ENCODE measurements at places on chromosomes 6 and 20.

DNA sequence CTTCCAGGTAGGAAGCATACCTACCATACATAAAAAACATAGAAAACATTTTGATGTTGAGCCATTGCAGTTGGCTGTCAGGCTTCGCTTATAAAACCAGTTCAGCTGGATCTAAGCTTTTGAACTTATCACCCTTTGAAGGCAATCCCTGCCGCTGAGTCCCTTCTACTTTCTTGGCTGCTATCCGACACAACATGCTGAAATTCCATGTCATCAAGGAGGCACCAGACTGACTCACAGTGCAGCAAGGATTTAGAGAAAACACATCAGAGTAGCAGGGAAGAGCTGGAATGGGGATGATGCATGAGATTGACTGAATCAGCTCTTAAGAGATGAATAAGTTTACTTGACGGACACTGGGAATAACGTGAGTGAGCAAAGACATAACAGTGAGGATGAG lies 135.0 kb upstream of the MAN1A1 start:
- DNase-seq = no peak

GRCh38 chr20:61908057-61909026 lies 157.3 kb downstream of the TAF4 start:
- no peak for DNase-seq

DNA sequence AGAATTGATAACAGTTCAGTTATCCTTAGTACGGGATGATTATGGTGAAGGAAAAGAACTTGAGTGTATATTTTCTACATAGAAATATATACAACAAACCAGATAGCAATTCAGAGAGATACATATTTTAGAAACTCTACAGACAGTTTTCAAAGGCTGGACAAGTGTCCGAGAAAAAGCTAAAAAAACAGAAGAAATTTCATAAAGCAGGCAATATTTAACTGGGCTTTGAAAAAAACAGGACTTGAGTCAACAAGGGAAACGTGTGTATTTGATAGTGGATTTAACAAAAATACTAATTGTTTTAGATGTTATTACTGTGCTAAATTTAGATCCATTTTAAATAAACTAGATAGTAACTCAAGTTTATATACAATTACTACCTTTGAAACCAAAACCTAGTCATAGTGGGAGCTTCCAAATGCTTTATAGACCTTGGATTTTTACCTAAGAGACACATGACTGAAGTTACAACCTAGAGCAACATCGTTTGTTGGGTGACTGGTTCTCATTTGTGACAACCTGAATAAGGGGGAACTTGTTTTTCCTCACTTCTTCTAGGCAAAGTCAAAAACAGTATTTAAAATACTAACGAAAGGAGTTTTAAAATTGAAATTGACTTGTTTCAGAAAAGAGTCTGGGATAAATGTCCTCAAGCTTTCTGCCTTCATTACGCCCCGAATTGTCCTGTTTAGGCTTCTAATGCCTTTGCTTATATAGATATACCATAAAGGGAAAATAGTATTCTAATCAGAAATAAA lies 116.7 kb upstream of the PRSS16 start:
- DNase-seq = no peak

DNA sequence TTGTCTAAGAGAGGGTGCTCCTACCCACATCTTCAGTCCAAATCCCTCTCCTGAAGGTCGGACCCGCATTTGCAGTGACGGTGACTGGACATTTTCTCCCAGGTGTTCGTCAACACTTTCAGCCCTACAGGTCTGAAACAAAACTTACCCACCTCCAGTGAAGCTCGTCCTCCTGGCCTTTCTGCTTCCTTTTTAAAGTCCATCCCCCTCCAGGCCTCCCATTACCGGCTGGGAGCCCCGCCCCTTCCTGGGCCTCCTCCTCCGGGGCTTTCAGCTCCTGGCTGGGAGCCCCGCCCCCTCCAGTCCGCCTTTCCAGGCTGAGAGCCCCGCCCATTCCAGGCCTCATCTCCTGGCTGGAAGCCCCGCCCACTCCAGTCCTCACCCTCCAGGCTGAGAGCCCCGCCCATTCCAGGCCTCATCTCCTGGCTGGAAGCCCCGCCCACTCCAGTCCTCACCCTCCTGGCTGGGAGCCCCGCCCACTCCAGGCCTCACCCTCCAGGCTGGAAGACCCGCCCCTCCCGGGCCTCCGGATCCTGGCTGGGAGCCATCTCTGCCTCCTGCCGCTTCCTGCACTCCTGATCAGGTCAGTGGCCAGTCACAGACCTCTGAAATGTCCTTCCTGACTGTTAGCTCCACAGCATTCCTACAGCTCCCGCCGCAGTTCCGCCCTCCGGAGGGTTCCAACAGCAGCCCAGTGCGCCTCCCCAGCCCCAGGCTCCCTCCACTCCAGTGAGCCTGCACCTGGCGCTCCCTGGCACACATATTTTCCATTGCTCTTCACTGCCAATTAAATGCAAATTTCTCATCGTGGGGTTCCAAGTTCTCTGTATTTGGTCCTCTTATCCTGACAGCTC lies 98.5 kb downstream of the LY86 start:
- peak; percentile 65 for DNase-seq

- DNase-seq = no peak
These were observed 76.6 kb upstream of the PMEPA1 start for GRCh38 chr20:57786304-57786932.

DNA sequence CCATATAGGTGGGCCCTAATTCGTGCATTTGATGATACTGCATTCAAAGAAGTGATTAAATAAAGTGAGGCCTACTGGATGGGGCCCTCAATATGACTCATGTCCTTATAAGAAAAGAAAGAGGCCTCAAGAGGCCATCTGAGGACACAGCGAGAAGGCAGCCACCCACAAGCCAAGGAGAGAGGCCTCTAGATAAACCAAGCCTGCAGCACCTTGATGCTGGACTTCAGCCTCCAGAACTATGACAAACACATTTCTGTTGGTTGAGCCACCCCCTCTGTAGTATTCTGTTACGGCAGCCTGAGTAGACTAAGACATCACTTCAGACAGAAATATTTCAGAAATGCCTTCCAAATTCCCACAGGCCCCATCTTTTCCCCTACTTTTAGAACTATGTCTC lies 82.5 kb upstream of the PLEKHG1 start:
- no peak for DNase-seq

GRCh38 chr20:51128198-51128597 lies 105.3 kb upstream of the KCNG1 start:
- no peak for DNase-seq

DNA sequence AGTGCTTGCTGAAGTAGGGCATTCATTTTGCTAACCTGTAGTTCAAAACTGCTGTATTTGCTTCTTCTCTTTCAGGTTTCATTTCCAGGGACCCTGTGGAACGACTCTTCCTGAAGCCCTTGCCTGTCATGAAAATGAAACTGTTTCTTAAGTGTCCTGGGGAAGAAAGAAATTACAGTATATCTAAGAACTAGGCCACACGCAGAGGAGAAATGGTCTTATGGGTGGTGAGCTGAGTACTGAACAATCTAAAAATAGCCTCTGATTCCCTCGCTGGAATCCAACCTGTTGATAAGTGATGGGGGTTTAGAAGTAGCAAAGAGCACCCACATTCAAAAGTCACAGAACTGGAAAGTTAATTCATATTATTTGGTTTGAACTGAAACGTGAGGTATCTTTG lies 3.4 kb upstream of the NOL7 start:
- no peak for DNase-seq

- no peak for DNase-seq
These were observed 70.2 kb downstream of the LYRM4 start for GRCh38 chr6:5190507-5190906.

GRCh38 chr20:57685146-57685758 lies 24.6 kb downstream of the PMEPA1 start:
- DNase-seq = no peak

GRCh38 chr20:24872291-24873024 lies 76.6 kb upstream of the CST7 start:
- DNase-seq = no peak

DNA sequence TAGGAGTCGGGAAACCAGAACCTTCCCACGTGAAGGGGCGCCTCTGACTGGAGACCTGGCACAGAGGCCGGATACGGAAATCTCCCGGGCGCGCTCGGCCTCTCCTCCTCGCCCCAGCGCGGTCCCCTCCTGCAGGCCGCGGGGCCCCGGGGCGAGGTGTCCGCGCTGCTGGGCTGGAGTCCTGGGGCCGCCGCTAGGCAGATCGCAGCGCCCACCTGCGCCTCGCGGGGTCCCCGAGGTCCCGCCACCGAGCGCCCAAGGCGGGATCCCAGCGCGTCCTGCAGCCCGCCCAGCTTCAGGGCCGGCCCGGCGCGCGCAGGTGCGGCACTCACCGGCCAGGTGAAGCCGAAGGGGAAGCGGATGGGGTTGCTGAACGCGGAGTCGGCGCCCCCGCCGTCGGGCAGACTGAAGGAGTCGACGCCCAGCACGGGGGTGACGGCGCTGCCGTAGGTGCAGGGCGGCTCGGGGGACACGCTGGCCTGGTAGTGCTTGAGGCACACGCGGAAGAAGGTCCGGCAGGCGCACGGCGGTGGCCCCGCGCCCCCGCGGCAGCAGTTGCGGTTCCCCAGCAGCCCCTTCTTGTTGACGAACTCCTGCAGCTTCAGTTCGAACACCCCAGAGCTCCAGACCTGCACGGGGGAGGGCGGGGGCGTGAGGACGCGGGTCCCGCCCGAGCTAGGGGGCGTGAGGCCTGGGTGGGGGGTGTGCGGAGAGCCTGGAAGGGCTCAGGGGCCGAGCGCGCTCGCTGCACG lies 1.5 kb downstream of the DLL1 start:
- DNase-seq = peak; percentile 70

DNA sequence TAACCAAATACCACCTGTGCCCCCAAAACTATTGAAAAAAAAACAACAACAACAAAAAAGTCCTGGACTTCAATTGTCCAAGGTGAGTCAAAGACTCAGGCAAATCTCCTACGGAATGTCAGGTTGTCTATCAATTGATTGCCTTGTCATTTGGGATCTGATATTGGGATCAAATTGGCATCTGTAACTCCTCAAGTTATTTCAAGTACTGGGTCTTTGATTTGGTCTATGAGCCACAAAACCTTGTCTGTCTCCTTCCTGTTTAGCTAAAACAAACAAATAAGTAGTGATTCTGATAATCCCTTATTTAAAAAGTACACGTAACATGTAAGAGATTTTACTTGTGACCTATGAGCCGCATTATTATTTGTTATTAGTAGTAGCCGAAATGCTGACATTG lies 231.6 kb upstream of the ZNF217 start:
- DNase-seq = no peak

GRCh38 chr6:77231438-77232305 lies 231.6 kb downstream of the HTR1B start:
- no peak for DNase-seq

- no peak for DNase-seq
These were observed 1.1 kb downstream of the SPAG4 start for GRCh38 chr20:35616465-35617396.

- DNase-seq = no peak
These were observed 826.9 kb upstream of the EYS start for GRCh38 chr6:66533921-66534404.

- DNase-seq = no peak
These were observed 12.4 kb downstream of the CD40 start for GRCh38 chr20:46130534-46130933.

DNA sequence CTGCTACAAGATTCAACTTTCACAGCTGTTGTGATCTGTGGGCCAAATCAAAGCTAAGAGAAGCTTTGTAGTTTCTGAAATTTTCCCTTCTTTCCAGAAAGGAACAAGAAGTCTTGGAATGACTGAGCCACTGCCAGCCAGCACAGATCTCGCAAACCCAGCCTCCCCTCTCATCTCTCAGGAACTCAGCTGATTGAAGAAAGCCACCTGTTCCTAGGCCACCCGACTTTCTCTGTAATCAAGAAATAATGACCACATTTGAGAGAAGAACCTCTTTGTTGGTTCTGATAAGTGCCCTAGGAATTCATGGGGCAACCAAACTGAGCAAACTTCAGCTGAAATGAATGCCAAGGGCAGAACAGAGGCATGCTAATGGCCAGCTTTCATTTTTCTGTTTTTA lies 61.7 kb downstream of the HDGFL1 start:
- DNase-seq = no peak

GRCh38 chr20:2757001-2757400 lies 43.4 kb downstream of the CPXM1 start:
- peak; percentile 21 for DNase-seq

GRCh38 chr20:1900321-1900801 lies 5.2 kb downstream of the SIRPA start:
- DNase-seq = no peak

DNA sequence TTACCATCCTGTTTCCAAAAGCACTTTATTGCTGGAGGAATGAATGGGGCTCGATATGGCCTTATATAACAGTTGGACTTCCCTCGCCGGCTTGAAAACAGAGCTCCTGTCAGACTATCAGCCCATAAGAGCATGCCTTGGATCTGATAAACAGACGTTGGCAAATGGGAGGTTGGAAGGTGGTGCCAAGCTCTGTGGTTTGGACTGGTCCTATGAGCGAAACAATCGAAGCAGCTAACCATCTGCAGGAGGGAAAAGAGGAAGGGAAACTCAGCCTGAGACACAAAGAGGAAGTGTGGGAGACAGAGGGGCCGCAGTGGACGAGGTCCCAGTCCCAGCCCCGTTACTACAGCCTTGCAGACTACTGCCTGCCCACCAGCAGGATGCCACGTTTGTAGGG lies 92.9 kb downstream of the TFAP2C start:
- no peak for DNase-seq

- DNase-seq = no peak
These were observed 38.1 kb upstream of the ISM1 start for GRCh38 chr20:13183005-13183404.

DNA sequence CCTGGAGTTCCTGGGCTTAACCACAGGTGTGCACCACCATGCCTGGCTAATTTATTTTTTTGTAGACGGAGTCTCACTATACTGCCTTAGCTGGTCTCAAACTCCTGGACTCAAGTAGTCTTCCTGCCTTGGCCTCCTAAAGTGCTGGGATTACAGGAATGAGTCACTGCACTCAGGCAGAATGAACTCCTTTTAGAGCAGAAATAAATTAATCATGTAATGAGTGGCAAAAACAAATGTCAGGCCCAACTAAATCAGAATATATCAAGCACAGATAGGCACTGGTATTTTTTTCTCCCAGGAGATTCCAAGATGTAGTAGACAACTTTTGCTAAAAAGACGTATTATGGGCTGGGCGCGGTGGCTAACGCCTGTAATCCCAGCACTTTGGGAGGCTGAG lies 2.6 kb downstream of the RPS10 start:
- DNase-seq = no peak

GRCh38 chr6:163659803-163660202 lies 245.3 kb downstream of the QKI start:
- no peak for DNase-seq

DNA sequence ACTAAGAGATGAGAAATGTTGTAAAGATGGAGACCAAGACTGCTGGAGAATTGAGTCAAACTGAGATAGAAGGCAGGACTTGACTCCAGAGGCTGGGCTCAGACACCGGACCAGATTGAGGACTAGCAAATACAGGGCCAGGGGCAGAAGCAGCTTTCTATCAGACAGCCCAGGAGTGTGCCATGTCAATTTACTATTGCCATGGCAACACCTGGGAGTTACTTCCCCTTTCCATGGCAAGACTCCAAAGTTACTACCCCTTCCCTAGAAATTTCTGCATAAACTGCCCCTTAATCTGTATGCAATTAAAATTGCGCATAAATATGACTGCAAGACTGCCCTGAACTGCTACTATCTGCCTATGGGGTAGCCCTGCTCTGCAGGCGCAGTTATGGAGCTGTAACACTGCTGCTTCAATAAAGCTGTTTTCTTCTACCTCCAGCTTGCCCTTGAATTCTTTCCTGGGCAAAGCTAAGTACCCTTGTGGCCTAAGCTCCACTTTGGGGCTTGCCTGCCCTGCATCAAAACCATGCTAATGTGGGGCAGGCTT lies 90.1 kb upstream of the EDN1 start:
- DNase-seq = no peak

GRCh38 chr20:14310977-14311627 lies 26.3 kb downstream of the FLRT3 start:
- no peak for DNase-seq

- no peak for DNase-seq
These were observed 4.1 kb upstream of the IFT52 start for GRCh38 chr20:43586641-43587040.
